ENCODE measurements at places on chromosomes 1 and 21. TPM values are rescaled to one million over a fixed set of nuclear protein-coding genes. Genes with fewer than 3 reads are reported as not detected.

Gene SLC44A5
- total RNA-seq = not detected

Gene GRHL3
- not detected for total RNA-seq

Gene KRTAP19-7
- not detected for total RNA-seq

Gene NBPF14
- 12.9 TPM for total RNA-seq

Gene LCE2A
- not detected for total RNA-seq

Gene CD84
- 36.9 TPM for total RNA-seq

Gene ZC3H11A
- 73.3 TPM for total RNA-seq

Gene ACTA1
- total RNA-seq = not detected

Gene LORICRIN
- total RNA-seq = not detected

Gene IGSF21
- total RNA-seq = not detected

Gene PDPN
- total RNA-seq = not detected

Gene FCRLA
- total RNA-seq = not detected

Gene SLAMF1
- total RNA-seq = 39.8 TPM

Gene SPRR2B
- total RNA-seq = not detected

Gene MIXL1
- not detected for total RNA-seq

Gene NOTCH2
- 27.5 TPM for total RNA-seq

Gene SNX7
- total RNA-seq = not detected

Gene RBM34
- 218 TPM for total RNA-seq

Gene NBPF6
- total RNA-seq = not detected

Gene IGFN1
- total RNA-seq = not detected

Gene OR6N1
- total RNA-seq = not detected

Gene SHISAL2A
- total RNA-seq = 28.4 TPM

Gene C4BPB
- total RNA-seq = 1.6 TPM

Gene DRAXIN
- 0.05 TPM for total RNA-seq

Gene PTAFR
- 0.47 TPM for total RNA-seq

Gene ZBED6
- total RNA-seq = 25.2 TPM

Gene CNIH3
- 1.8 TPM for total RNA-seq

Gene EDEM3
- 19.9 TPM for total RNA-seq

Gene TMPRSS15
- total RNA-seq = not detected

Gene LINGO4
- 0.16 TPM for total RNA-seq

Gene NBPF4
- total RNA-seq = 0.11 TPM

Gene AMY1C
- total RNA-seq = not detected

Gene LCE3D
- not detected for total RNA-seq

Gene LYPD8
- not detected for total RNA-seq

Gene TCP10L
- total RNA-seq = 0.34 TPM

Gene ITLN2
- total RNA-seq = not detected

Gene CFAP141
- not detected for total RNA-seq

Gene CCDC24
- total RNA-seq = 0.98 TPM

Gene PRAMEF12
- not detected for total RNA-seq

Gene PLEKHA6
- 0.53 TPM for total RNA-seq

Gene ADAMTS4
- 0.28 TPM for total RNA-seq

Gene FMOD
- total RNA-seq = not detected

Gene PEX14
- 14.8 TPM for total RNA-seq

Gene TSHB
- not detected for total RNA-seq

Gene CEPT1
- 27.2 TPM for total RNA-seq
